ENCODE measurements at places on chromosomes 4 and X.

DNA sequence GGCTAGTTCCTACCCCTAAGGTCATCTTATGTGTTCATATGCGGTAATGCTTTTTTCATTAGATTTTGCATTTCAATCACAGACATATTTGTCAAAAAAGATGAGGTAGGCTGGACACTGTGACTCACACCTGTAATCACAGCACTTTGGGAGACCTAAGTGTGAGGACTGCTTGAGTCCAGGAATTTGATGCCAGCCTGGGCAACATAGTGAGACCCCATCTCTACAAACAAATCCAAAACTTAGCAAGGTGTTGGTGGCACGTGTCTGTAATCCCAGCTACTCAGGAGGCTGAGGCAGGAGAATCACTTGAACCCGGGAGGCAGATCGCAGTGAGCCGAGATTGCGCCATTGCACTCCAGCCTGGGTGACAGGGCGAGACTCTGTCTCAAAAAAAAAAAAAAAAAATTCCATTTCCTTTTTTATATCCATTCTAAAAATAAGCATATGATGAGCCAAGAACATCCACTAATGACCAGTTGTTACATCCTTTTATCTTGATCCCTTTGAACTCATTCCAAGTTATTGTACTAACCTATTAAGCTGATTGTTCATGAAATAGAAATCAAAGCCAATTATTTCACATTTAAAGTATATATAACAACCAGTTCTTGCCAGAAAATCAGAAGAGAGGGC is 23.4 kb downstream of the PGAM4 start:
- no peak for DNase-seq
- H3K27ac ChIP-seq, result no peak overlapping the region
- no peaks in the 10 kb centered on the region for H3K36me3 ChIP-seq
- H3K27me3 ChIP-seq, result no peaks in the 10 kb centered on the region

- peaks cover 17% of the 10 kb centered on the region for H3K4me1 ChIP-seq
- peaks cover 75% of the 10 kb centered on the region for H3K36me3 ChIP-seq
- H3K27ac ChIP-seq, result no peak overlapping the region
- peak; percentile 58 for DNase-seq
- no peak overlapping the region for H3K4me3 ChIP-seq
Observed at GRCh38 chr4:3227878-3228675, 20.9 kb upstream of the MSANTD1 start.

DNA sequence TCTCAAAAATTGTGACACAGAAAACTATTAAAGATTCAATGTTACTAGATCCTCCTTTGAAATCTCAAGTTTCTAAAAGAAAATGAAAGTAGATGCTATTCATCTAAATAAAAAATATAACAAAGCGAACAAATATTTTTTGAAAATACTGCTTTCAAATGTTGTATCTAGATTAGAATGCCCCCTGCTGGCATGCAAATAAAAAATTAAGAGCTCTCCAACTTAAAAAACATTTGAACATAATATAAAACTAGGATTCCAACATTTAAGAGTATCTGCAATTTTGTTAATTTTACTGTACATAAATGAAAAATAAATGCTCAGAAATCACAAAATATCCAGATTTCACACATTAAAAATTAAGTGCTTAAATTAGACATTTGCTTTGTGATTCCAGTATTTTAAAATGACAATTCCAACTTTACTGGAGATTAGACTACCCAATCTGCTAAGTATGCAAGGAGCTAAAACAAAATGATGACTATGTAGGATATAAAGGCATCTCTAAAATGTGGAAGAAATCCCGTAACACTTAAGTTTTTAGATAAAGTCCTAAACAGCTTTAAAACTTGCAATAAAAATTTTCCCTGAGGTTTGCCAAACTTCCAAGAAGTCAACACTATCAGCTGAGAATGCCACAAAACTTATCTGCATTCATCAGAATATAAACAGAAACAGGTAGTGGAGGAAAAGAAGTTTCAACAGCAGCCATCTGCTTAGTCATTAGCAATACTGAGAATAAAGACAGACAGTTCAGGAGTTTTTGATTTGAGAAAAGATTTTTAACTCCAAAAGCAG is 32.7 kb downstream of the DHX15 start:
- H3K27me3 ChIP-seq, result no peaks in the 10 kb centered on the region
- H3K36me3 ChIP-seq, result peaks cover 61% of the 10 kb centered on the region
- H3K4me1 ChIP-seq, result no peaks in the 10 kb centered on the region

DNA sequence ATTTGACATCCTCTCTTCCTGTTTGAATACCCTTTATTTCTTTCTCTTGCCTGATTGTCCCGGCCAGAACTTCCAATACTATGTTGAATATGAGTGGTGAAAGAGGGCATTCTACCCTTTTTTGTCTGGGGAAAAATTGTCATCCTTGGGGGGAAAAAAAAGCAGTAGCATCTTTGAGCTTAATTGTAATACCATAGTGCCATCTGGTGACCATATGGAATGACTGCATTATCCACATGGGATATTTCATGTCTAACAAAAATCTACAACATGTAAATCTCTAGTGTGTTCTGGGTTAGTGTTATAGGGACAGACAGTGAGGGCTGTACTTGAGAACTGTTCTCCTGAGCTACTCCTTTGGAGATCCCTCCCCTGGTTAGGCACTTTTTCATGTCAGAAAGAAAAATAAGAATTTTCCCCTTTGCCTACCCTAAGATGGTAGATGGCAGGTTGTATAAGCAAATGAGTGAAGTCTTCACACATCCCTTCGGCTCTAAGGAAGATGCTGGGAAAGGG is 26.0 kb downstream of the CAPN6 start:
- no peaks in the 10 kb centered on the region for H3K36me3 ChIP-seq
- H3K4me1 ChIP-seq, result no peaks in the 10 kb centered on the region
- no peak overlapping the region for H3K4me3 ChIP-seq
- no peak for DNase-seq
- no peaks in the 10 kb centered on the region for H3K27me3 ChIP-seq

DNA sequence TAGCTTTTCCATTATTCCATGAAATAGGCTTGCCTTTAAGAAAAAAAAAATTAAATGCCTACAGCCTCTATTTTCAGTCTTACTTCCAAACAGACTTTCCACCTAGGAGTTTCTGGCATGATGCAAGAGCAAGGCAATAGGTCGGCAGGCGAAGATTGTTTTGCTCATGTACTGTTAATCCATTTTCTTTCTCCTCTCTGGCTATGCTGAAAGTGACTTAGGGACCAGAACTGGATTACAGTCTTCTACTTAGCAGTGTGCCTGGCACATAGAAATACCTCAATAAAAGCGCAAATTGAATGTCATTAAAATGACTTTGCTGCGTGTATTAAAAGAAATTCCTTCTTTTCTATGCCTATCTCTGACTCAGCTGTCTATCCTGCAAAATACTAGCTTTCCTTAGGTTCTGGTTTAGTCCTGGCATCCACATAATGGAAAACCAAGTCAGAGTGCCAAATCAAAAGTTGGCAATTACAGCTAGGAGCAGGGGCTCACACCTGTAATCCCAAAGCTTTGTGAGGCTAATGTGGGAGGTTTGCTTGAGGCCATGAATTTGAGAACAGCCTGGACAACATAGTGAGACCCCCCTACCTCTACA is 51.9 kb downstream of the CC2D2A start:
- no peaks in the 10 kb centered on the region for H3K4me1 ChIP-seq
- H3K27me3 ChIP-seq, result no peaks in the 10 kb centered on the region
- H3K36me3 ChIP-seq, result no peaks in the 10 kb centered on the region
- no peak for DNase-seq
- no peak overlapping the region for H3K4me3 ChIP-seq
- no peak overlapping the region for H3K27ac ChIP-seq

DNA sequence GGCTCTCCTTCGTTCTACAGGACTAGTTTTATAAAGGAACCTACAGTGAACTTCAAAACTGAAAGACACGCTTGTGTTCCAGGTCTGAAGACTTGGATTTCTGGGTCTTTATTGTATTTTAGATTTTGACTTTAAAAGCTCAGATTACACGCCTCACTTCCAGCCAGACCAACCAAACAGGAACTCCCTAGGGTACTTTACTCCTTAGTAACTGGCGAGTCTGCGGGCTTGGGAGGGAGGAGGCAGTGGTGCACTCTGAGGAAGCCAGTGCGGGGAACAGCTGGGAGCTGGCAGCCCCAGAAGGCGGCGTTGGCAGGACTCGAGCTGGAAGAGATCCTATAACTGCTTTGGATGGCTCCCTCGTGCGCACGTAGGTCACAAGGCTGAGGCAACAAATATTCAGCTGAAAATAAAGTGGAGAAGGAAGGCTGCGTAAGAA is 391 bp upstream of the PHKA1 start:
- peak overlapping the region; percentile 71 for H3K27ac ChIP-seq
- peak overlapping the region; percentile 50 for H3K4me3 ChIP-seq
- peak; percentile 73 for DNase-seq
- H3K4me1 ChIP-seq, result no peaks in the 10 kb centered on the region
- no peaks in the 10 kb centered on the region for H3K36me3 ChIP-seq

DNA sequence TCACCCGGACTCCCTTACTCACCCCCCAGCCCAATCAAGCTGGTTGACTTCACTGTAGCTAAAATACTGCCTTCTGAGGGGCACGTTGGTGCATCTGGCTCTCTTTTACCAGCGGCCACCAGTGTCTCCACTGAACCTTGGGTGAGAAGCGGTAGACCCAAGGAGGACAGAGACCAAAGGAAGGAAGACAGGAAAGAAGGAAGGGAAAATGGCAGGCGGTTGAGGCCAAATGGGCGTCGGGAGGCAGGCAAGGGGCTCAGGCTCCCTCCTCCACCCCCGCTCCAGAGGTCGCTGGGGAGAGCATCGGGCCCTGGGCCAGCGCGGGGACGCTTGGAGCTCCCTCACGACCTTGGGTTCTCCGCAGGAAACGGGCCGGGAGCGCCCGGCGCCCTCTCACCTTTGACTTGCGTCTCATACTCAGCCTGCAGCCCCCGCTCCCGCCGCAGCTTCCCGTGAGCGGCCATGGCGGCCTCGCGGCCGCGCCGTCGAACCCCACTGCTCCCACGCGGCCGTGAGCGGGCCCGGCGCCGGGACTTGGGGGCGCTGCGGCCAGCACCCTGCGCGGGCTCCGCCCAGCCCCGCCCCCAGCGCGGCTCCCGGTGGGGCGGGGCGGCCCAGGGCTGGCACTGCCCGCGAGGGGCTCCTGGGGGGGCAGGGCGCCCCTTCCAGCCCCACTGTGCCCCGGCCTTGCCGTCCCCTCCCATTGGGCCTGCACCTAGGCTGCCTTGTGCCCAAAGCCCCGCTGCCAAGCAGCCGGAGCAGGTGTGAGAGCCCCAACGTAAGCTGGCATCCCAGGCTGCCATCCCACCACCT is at the start of gene ARHGAP4:
Gene ARHGAP4 (minus strand): TSS at position 526 of the 813 bp plus-strand sequence. CDS start 62 bp downstream, at position 464.
- H3K4me3 ChIP-seq, result peak within 1 kb of the TSS; percentile 60
- peaks cover under 1% of the 10 kb centered on the region for H3K36me3 ChIP-seq
- peak within 1 kb of the TSS; percentile 92 for H3K27ac ChIP-seq
- no peaks in the 10 kb centered on the region for H3K27me3 ChIP-seq
- peaks cover 18% of the 10 kb centered on the region for H3K4me1 ChIP-seq

- H3K27ac ChIP-seq, result peak overlapping the region; percentile 79
- DNase-seq, result peak; percentile 89
- H3K27me3 ChIP-seq, result no peaks in the 10 kb centered on the region
- H3K36me3 ChIP-seq, result peaks cover 24% of the 10 kb centered on the region
- peak overlapping the region; percentile 86 for H3K4me3 ChIP-seq
- peaks cover 40% of the 10 kb centered on the region for H3K4me1 ChIP-seq
Observed at GRCh38 chr4:56976837-56977320, 527 bp downstream of the NOA1 start.

DNA sequence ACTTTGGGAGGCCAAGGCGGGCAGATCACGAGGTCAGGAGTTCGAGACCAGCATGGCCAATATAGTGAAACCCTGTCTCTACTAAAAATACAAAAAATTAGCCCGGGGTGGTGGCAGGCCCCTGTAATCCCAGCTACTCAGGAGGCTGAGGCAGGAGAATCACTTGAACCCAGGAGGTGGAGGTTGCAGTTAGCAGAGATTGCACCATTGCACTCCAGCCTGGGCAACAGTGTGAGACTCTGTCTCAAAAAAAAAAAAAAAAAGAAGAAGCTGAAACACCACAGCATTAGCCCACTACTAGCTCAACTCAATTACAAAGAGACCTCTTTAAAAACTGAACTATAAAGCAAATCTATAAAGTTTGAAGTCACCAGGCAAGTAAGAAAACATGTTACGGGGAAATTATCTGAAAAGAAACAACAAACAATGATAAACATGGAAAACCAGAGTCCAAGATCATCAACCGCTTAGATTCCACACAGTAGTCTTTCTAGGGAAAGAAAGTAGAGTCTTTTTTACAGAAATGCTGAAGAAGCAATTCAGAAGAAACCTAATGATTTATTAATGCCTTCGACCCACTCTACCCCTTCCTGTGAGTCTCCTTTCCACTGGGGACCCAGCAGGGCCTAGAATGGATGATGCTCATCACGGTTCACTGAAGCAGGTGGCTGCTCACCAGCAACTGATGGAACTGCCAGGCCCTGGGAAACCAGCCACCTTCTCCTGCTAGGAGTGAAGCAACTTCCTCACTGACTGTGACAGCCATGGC is 6.6 kb downstream of the SAT1 start:
- H3K36me3 ChIP-seq, result no peaks in the 10 kb centered on the region
- no peak overlapping the region for H3K27ac ChIP-seq
- H3K4me3 ChIP-seq, result no peak overlapping the region
- H3K4me1 ChIP-seq, result no peaks in the 10 kb centered on the region
- no peak for DNase-seq

DNA sequence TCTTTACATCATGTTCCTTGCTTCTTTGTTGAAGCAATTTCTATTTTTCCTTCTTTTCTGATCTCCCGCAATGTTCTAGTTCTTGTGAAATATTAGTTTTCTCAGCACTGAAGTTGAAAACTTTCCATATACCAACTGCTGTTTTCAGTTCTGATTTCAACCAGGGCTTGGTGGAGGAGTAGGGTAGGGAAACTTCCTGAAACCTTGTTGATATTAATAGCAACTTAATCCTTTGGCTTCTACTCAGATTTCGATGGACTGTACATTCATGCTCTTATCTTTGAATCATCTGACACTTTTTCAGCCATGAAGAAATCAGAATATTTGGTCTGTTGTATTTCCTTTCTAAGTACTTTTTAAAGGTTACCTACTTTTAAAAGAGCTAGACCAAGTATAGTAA is 315.8 kb downstream of the RPA4 start:
- H3K4me1 ChIP-seq, result no peaks in the 10 kb centered on the region
- DNase-seq, result no peak
- H3K27me3 ChIP-seq, result no peaks in the 10 kb centered on the region
- no peak overlapping the region for H3K27ac ChIP-seq

DNA sequence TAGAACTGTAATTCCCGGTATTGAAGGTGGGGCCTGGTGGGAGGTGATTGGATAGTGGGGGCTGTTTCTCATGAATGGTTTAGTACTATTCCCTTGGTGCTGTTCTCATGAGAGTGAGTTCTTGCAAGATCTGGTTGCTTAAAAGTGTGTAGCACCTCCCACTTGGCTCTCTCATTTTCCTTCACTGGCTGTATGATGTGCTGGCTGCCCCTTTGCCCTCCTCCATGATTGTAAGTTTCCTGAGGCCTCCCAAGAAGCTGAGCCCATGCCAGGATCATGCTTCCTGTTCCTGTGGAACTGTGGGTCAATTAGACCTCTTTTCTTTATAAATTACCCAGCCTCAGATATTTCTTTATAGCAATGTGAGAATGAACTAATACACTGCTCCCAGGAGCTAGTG is 8.7 kb downstream of the ANXA10 start:
- H3K4me3 ChIP-seq, result no peak overlapping the region
- no peak overlapping the region for H3K27ac ChIP-seq
- no peaks in the 10 kb centered on the region for H3K27me3 ChIP-seq
- DNase-seq, result no peak
- no peaks in the 10 kb centered on the region for H3K36me3 ChIP-seq

All from upper lobe of right lung (tissue), 1 donor.